ENCODE measurements at places on chromosomes 16 and 17. TPM values are rescaled to one million over a fixed set of nuclear protein-coding genes. Genes with fewer than 3 reads are reported as not detected.
A peak's percentile ranks its signal among the peaks of the same experiment; 100 is the strongest.

Gene ALOX12
- total RNA-seq, result not detected

Gene C1QL1
- 0.25 TPM for total RNA-seq

Gene SOCS1
- 6.4 TPM for total RNA-seq

Gene SLC6A2
- total RNA-seq, result not detected

Gene PDE6G
- not detected for total RNA-seq

Gene CEP295NL
- 1.6 TPM for total RNA-seq

Gene FAM171A2
- total RNA-seq, result 1.6 TPM

Gene ZNF23
- total RNA-seq, result 13.5 TPM

Gene PRMT7
- 42.3 TPM for total RNA-seq

Gene SYCE1L
- total RNA-seq, result not detected

DNA sequence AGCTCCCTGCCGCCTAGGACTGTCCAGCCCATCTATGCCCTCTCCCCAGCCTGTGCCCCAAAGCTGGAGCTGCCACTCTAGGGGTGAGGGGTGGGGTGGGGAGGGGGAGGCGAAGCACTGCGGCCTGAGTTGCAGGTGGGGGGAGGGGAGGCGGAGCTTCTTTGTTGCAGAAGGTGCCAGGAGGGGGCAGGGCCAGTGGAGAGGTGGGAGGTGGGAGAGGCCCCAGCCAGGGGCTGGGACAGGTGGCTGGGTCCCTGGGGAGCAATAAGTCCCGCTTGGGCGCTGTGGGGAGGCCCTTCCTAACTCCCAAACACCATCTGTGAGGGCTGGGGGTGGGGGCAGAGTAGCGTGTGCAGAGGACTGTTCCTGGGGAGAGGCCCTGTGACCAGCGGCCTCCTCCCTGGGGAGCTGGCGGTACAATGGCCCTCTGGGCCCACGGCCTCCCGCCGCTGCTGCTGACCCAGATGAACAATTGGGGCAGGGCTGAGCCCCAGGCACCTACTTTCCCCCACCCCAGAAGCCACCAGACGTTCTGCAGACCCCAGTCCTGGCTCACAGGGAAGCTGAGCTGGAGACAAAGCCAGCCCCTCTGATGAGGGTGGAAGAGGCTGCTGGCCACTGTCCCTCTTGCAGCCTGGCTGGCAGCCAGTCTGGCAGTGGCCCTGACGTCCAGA is 2.2 kb upstream of the NTN3 start:
- no peak for DNase-seq

- DNase-seq, result peak; percentile 96
Measured at GRCh38 chr17:78933025-78933958, 8.1 kb upstream of the TIMP2 start.

DNA sequence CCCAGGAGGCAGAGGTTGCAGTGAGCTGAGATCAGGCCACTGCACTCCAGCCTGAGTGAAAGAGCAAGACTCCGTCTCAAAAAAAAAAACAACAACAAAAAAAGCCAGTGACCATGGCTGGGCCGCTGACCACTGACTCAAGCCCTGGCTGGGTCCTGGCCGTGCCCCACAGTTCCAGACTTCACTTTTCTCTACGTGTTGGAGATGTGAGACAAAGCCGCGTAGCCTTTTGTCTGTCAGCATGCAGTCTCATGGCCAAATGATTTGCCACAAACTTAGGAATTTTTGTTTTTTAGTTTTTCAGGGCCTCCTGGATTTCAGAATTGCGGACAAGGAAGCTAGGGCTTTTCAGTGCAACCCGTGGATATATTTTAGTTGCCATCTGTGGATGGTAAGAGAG is 89.3 kb upstream of the CIBAR2 start:
- no peak for DNase-seq

GRCh38 chr16:57012353-57012752 is 23.0 kb downstream of the NLRC5 start:
- DNase-seq, result no peak

DNA sequence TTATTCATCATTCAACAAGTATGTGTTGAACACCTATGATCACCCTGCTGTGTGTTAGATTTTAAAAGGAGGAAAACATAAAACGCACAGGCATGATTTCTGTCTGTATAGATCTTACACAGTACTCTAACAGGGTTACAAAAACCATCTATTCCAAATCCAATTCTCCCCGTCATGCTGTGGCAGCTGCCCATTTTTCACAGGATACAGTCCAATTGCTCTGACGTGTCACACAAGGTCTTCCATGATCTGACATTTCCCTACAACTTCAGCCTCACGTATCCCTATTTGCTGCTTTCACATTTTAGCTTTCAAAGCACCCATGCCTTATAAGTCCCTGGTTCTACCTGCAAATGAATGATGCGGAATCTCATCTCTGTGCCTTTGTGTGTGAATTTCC is 67.0 kb upstream of the CNTNAP4 start:
- no peak for DNase-seq

DNA sequence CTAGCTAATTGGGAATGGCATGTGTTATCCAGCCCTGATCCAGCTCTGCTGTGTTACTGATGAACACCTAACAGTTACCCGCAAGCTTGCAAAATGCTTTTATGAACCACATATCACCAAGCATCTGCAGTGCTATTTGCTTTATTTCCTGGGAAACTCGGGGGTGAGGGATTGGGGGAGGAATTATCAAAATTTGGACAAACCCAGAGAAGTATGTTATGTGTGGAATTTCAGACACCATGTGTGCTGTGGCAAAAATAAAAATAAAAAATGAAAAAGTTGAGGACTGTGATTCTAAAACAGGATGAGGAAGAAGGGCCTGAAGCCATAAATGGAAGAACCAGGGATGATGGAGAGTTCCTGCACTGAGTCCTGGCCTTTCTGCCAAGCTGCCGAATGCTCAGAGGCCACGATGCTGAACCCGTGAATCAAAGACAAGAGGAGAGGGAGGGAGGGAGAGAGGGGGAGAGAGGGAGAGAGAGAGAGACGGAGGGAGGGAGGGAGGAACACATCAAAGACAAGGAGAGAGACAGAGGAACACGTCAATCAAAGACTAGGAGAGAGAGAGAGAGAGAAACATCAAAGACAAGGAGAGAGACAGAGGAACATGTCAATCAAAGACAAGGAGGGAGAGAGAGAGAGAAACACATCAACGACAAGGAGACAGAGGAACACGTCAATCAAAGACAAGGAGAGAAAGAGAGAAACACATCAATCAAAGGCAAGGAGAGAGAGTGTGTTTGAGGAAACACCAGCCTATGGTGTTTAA is 89.8 kb downstream of the MRM3 start:
- no peak for DNase-seq

GRCh38 chr16:4911970-4912386 is 25.0 kb downstream of the PPL start:
- DNase-seq, result peak; percentile 47

GRCh38 chr16:88349153-88349902 is 33.4 kb upstream of the ZNF469 start:
- no peak for DNase-seq

GRCh38 chr17:37490022-37490587 is 414 bp downstream of the DUSP14 start:
- DNase-seq, result peak; percentile 46

DNA sequence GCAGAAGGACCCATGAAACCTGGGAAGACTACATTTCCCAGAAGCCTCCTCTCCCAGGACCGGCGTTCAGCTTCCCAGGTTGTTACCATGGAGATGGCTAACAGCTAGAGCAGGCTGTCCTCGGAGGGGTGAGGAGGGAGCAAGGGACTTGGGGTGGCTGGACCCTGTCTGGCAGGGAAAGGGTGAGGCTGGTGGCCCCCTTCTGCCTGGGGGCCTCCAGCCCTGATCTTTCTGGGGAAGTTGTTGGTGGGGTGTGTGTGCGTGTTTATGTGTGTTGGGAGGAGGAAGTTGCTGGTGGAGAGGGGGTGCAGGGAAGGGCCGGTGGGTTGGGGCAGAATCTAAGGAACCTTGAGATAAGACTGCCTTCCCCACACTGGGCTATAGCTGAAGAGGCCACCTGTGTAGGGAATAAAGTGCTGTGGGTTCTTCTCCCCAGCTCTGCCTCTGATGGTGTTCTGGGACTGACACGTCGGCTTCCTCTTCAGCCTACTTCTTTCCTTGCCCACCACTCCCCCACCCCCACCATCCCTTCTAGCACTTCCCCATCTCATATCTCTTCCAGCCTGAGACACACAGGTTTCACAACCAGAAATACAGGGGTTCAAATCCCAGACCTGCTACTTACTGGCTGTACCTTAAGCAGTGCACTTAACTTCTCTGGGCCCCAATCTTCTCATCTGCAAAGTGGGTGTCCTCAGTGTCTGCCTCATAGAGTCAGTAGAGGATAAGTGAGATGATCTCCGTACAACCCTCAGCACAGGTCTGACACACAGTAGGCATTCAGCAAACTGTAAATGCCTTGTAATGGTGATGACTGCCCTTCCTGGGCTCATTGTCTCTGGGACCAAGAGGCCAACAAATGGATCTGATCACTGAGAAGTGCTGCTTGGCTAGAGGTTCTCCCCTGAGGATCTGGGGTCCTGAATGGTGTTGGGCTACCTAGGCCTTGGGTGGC is at the start of gene DRC7:
Gene DRC7, plus strand, starts transcription at position 82 of the 955 bp plus-strand sequence. CDS start 3,144 bp downstream, outside the sequence.
- DNase-seq, result peak; percentile 24

DNA sequence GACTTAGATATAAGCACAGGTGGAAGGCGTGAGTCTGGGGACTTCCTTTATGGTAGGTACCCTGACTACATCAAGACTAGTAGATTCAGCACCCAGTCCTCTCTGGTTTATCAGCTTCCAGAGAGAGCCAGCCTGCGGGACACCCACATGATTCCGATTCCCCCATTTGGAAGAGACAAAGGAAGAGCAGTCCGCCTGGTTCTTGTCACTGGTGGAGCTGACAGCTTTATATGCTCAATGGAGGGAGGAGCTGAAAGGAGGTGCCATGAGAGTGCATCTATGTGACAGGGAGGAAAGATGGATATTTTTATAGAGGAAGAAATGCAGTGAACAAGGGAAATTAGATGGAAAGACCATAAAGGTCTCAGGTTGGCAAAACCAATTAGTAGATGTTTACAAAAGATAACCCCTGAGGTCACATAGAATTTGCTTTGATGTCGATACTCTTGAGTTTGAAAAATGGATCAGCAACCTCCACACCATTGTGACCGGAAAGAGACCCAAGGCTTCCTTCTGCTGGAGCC is 437.7 kb downstream of the PMP22 start:
- no peak for DNase-seq

- no peak for DNase-seq
Measured at GRCh38 chr16:63239065-63239570, 1202.9 kb upstream of the CDH8 start.

- no peak for DNase-seq
Measured at GRCh38 chr17:17987187-17987896, 14.7 kb downstream of the DRC3 start.

GRCh38 chr17:74603746-74604145 is 11.7 kb upstream of the CD300LD start:
- no peak for DNase-seq

GRCh38 chr16:11361701-11362451 is 16.6 kb downstream of the RMI2 start:
- peak; percentile 35 for DNase-seq

DNA sequence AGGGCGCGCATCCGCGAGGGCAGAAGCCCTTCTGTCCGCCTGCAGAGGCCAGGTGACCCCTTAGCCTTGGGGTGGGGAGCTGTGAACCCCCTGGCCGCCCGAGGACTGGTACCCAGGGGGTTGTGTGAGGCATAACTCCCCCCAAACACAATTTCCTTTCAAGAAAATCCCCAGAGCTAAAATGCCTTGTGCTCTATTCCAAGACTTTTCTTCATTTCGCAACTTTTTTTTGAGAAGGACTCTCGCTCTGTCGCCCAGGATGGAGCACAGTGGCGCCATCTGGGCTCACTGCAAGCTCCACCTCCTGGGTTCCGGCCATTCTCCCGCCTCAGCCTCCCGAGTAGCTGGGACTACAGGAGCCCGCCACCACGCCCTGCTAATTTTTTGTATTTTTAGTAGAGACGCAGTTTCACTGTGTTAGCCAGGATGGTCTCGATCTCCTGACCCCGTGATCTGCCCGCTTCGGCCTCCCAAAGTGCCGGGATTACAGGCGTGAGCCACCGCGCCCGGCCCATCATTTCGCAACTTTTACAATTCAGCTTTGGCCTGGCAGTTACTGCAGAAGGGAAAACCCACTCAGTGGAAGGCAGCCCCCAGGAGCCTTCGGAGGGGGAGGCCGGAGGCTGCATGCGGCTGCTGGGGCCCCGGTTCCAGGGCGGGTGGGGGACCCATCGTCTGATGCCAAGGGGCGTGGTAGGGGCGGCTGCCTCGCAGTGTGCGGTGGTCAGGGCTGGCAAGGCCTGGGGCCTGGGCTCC is 963 bp upstream of the APRT start:
- DNase-seq, result peak; percentile 37

- DNase-seq, result no peak
Measured at GRCh38 chr17:5530265-5531084, 44.1 kb downstream of the MIS12 start.

GRCh38 chr17:1620486-1620885 is 8.1 kb downstream of the SLC43A2 start:
- DNase-seq, result no peak

GRCh38 chr17:4476017-4476416 is 22.7 kb upstream of the SPNS2 start:
- DNase-seq, result no peak

GRCh38 chr17:59764292-59764741 is 56.9 kb downstream of the VMP1 start:
- no peak for DNase-seq

DNA sequence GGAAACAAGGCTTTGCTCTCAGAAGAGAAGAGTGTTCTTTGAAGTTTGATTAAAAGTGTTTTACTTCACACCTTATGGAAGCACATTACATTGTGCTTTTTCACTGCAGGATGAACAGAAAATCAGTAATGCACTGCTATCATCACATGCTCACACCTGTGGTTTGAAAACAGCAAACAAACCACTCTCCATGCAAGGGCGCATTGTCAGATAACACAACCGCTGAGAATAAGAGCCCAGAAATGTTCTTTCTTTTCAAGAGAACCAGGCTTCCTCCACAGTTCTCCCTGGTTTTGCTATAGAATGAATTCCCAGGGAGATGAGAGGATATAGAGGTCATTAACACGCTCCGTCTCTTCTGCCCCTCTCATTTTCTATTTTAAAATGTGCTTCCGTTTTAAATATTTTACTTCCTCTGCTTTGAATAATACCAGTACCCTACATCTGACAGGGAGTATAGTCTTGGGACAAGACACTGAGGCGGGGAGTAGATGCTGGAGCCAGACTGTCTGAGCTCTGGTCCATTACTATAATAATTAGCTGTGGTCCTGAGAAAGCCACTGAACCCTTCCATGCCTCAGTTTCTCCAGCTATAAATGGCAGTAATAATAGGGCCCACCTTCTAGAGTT is 71.6 kb downstream of the CDK5R1 start:
- DNase-seq, result no peak

- DNase-seq, result peak; percentile 3
Measured at GRCh38 chr16:64695684-64696083, 426.2 kb downstream of the CDH11 start.

GRCh38 chr17:64177311-64178010 is 47.5 kb upstream of the ERN1 start:
- DNase-seq, result no peak

GRCh38 chr17:61132524-61132923 is 267.1 kb upstream of the TBX2 start:
- DNase-seq, result no peak
